ENCODE measurements at places on chromosomes 5 and 9.
A peak's percentile ranks its signal among the peaks of the same experiment; 100 is the strongest.

- no peak for DNase-seq
These were observed 99.2 kb downstream of the LPAR1 start for GRCh38 chr9:110939047-110939446.

DNA sequence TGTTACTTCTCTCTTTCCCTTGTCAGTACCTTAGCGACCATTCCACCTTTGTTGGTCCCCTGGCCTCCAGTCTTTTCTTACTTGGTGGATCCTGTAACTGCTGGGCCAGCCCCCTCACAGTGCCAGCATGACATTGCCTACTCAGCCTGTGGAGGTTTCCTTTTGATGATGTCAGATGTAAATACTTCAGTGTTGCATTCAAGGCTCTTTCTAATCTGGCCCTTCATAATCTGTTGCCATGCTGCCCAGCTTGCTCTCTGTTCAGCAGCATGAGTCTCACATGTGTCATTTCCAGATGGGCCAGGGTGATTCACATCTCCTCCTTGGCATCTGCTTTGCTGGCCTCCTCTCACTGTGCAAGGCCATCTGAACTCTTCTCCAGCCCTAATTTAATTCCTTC, 57.1 kb downstream of the MAST4 start:
- DNase-seq = no peak

GRCh38 chr5:9409413-9409960, 136.4 kb downstream of the SEMA5A start:
- no peak for DNase-seq

DNA sequence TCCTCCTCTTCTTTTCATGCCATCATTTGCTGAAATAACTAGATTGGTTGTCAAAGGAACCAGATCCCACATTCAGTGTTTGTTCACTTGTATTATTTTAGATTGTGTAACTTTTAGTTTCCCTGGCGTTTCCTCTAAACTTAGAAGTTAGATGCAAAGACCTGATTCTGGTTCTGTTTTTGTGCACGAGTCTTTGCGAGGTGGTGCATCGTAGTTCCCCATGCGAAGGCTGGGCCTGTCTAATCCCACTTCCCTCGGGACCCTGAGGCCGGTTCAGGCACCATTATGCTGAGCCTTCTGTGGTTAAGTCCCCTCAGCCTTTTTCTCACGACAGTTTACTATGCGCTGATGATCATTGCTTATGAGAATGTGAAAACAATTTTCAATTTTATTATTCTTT, 219.1 kb upstream of the OTULINL start:
- no peak for DNase-seq

DNA sequence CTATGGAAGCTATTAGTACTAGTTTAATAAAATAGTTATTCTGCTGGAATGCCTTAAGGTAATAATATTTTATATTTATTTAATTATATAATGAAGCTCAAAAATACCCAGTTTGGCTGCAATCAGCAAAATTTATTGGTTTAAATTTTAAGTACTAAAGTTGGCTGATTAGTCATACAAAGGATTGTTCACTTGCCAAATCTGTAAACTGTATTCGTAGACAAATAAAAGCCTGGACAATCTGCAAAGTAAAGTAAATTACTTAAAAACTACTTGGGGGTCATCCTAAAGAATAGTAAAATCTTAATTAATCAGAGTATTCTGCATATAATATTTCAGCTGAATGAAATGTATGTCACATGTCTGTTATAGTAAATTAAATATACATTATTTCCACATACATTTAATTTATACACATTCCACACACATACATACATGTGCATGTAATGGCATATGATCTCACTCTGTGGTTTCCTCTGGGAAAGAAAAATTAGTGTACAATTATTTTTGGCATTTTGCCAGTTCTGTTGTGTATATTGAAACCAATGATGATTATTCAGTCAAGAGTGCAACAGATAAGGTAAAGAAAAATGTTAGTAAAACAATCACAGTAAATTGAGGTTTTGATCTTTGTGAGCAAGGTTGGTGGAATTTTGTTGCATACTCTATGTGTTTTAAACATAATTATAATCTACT, 455.9 kb downstream of the CDH9 start:
- no peak for DNase-seq

DNA sequence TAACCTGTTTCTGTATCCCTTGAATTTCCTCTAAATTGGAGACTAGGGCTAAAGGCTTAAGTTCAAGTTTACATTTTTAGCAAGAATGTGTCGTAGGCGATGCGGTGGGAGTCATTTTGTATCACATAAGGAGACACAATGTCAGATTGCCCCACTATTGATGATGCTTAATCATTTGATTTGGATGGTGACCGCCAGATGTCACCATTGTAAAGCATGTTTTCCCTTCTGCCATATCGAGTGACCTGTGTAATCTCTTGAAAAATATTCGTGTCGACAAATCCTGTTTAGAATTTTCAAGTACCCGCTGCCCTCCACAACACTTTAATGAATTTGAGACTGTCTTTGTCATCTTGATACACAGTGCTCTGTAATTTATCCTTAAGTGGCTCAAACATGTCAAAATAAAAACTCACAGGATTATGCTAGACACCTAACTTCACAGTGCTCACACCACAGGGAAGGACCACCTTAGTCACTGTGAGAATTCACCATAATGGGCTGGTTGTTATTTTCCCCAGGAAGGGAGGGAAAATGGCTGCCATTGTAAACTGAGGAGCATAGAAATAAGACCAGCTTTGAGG, 34.5 kb upstream of the SLC46A2 start:
- peak; percentile 51 for DNase-seq

GRCh38 chr9:36748322-36748899, 175.7 kb downstream of the MELK start:
- no peak for DNase-seq

GRCh38 chr5:79847561-79847960, 143.5 kb downstream of the MTX3 start:
- DNase-seq = no peak

GRCh38 chr9:91714020-91714806, 235.8 kb downstream of the ROR2 start:
- no peak for DNase-seq

DNA sequence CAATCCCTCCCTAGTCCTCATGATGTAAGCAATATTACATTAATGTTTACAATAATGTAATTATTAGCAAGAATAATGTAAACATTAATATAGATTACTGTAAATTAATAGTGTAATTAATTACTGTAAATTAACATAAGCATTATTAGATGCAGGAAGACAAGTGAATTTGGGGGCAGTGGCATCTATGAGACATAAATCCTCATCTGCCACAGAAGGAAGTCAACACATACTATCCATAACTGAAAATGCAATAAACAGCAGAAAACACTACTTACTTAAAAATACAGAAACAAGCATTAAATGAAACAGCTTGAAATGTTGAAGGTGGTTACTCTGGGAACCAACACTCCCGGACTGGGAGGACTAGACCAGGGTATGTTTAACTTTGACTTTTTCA, 685 bp upstream of the NIPSNAP3A start:
- no peak for DNase-seq

DNA sequence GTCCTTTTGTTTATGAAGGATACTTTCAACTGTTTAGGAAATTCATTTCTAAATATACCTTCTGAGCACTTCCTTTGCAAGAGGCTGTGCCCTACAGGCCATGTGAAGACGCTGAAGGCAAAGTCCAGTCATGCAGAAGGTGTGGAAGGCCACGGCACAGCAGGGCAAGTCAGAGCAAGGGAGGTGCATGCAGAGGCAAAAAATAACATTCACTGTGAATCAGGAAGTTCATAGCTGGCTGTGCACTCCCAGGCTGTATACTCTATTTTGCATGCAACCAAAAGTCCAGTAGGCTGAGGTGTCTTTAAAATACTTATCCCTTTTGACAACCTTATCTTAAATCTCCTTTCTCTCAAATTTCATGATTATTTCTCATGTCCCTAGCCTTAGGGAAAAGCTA, 50.3 kb downstream of the GNAQ start:
- DNase-seq = no peak

GRCh38 chr5:40226906-40227305, 452.8 kb upstream of the PTGER4 start:
- DNase-seq = no peak

GRCh38 chr5:82168294-82168693, 109.9 kb downstream of the RPS23 start:
- DNase-seq = no peak

- no peak for DNase-seq
These were observed 71.9 kb downstream of the RALGPS1 start for GRCh38 chr9:126986506-126986951.

GRCh38 chr9:24516463-24516862, 29.2 kb downstream of the IZUMO3 start:
- DNase-seq = no peak

GRCh38 chr9:81986051-81986450, 2.5 kb upstream of the SPATA31D1 start:
- DNase-seq = no peak

GRCh38 chr9:110328763-110329162, 8.9 kb downstream of the TXNDC8 start:
- no peak for DNase-seq

GRCh38 chr9:73577848-73578247, 426.2 kb downstream of the ANXA1 start:
- peak; percentile 6 for DNase-seq

- DNase-seq = no peak
These were observed 426.4 kb upstream of the MPDZ start for GRCh38 chr9:13705918-13706317.

DNA sequence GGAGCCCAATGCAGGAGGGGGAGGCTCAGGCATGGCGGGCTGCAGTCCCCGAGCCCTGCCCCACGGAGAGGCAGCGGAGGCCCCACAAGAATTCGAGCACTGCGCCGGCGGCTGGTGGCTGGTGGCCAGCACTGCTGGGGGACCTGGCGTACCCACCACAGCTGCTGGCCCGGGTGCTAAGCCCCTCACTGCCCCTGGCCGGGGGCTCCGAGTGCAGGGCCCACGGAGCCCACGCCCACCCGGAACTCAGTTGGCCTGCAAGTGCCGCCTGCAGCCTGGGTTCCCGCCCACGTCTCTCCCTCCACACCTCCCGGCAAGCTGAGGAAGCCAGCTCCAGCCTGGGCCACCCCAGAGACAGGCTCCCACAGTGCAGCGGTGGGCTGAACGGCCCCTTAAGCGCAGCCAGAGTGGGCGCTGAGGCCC, 780.3 kb downstream of the DTWD2 start:
- DNase-seq = no peak

DNA sequence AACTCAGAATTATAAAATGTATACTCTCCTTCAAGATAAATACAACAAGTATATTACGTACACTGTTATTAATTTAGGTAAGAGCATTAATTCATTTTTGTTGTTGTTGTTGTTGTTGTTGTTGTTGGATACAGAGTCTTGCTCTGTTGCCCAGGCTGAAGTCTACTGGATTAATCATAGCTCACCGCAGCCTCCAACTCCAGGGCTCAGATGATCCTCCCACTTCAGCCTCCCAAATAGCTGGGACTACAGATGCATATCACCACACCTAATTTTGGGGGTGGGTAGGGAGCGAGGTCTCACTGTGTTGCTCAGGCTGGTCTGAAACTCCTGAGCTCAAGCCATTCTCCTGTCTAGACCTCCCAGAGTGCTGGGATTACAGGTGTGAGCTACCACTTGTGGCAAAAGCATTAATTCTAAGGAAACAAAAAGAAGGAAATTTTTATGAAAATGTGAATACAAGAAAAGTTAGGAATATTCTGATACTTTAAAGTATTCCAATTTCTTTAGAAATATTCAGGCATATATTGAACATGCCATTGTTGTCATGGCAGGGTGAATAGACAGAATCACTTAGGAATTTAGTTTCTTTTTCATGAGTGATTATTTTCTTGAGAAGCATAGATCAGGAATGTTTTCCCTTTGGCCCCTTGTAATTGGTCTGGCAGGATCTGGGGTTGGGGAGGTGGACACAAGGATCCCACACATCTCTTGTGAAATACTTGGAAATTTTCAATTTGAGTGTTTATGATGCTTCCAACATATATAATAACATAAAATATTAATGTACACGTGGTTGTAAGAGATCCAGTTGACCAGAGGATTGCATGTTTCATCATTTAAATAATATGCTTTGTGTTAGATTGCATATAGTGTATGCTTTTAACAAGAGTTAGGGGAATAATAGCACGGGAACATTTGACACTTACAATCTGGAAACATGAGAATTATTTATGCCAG, 263.6 kb downstream of the FANCC start:
- no peak for DNase-seq

DNA sequence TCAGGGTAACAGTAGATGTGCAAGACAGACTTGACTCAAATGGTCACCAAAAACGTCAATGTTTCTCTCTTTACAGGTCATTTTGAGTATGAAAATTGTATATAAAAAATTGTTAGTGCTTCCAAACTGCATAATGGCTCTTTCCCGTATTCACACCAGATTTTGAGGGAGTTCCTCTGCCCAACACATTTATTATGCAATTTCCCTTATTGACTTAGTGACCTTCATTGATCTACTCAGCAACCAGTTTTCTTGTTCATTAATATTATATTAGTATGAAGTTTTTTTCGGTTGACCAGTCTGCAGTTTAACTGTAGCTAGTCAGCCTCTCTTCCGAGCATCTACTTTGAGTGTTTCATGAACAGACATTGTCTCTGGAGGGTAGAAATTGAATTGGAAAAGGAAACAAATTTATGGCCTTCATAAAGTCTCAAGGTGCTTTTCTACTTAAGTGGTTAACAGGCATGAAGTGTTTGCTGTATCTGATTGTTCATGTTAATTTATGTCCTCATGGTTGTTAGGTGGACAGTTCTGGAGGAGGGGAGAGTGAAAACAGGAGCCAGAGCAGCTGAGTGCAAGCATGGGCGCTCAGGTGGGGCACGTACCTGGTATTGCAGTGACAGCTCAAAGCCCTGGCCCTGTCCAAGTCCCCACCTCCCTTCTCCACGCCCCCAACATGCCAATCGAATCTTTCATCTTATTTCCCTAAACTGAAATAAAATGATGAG, 240.2 kb downstream of the RFK start:
- DNase-seq = no peak

GRCh38 chr5:90301248-90301647, 108.3 kb downstream of the CETN3 start:
- no peak for DNase-seq

- DNase-seq = no peak
These were observed 915.7 kb downstream of the EFNA5 start for GRCh38 chr5:106755066-106755465.

DNA sequence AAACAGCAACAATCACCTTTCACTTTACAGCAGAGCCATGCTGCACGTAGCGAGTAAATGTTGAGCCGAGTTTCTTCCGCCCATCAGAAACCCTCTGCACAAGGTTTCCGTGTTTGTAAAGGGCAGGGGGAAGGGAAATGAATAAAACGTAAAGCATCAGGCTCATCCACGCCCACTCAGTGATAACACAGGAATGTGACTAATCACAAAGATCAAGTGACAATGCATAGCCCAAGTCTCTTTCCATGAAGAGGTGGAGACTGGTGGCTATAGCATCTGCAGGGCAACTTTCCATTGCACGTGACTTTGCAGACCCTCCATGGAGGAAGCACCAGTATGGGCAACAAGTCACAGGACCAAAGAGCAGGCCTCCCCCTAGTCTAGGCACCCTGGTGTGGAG, 56.6 kb downstream of the CAMSAP1 start:
- DNase-seq = no peak

- no peak for DNase-seq
These were observed 7.0 kb downstream of the STOM start for GRCh38 chr9:121362813-121363621.
